ENCODE measurements at places on chromosomes 3 and 15.
A peak's percentile ranks its signal among the peaks of the same experiment; 100 is the strongest.

DNA sequence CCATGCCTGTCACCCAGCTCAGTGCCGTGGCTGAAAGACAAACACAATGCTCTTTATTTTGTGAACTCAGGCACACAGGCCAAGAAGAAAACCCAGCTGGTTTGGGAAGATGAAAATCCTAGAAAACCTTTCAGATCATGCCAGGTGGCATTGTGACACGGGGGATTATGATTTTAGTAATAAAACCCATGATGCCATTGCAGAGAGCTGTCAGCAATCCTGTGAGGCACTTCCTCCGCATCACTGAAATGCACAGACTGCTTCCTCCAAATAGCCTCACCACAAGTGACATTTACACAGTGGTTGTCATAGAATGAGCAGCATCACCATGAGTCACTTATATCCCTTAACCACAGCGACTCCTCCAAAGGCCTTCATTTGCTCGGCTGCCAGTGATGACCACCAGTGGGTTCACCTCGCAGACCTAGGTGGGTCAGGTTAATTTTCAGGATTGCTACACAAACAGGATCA is 22.7 kb downstream of the ABHD6 start:
- DNase-seq: peak; percentile 81

GRCh38 chr3:170876537-170876936 is 6.5 kb upstream of the RPL22L1 start:
- DNase-seq: no peak

GRCh38 chr3:144031938-144032337 is 60.3 kb downstream of the DIPK2A start:
- DNase-seq: no peak

DNA sequence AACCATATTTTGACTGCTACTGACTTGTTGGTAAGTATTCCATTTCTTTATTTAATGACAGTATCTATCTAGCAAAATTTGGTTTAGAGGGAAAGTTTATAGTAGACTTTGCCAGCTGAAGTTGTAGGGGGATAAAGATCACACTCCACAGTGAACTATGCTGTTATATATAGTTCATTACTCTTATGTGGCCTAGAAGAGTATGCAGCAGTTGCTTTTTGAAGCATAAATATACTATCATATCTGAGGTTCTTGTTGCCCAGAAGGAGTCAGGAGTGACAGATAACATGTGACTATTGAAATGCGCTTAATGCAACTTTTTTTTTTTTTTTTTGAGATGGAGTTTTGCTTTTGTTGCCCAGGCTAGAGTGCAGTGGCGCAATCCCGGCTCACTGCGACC is 25.6 kb upstream of the MCF2L2 start:
- DNase-seq: no peak

DNA sequence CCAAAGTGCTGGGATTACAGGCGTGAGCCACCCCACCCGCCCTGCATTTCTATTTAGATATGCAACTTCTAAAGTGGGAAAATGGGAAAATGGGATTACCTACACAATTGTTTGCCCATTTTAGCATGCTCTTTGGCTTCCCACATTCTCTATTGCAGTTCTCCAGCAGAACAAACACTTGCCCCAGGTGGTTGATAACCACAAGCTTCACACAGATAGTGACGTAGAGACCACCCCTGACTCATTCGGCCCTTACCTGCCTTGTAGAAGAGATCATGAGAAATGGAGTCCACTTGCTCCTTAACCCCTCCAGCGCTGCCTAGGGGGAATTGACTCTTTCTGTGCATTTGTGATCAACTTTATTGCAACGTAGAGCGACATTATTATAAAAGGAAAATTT is 83.2 kb upstream of the RAP2B start:
- DNase-seq: no peak

DNA sequence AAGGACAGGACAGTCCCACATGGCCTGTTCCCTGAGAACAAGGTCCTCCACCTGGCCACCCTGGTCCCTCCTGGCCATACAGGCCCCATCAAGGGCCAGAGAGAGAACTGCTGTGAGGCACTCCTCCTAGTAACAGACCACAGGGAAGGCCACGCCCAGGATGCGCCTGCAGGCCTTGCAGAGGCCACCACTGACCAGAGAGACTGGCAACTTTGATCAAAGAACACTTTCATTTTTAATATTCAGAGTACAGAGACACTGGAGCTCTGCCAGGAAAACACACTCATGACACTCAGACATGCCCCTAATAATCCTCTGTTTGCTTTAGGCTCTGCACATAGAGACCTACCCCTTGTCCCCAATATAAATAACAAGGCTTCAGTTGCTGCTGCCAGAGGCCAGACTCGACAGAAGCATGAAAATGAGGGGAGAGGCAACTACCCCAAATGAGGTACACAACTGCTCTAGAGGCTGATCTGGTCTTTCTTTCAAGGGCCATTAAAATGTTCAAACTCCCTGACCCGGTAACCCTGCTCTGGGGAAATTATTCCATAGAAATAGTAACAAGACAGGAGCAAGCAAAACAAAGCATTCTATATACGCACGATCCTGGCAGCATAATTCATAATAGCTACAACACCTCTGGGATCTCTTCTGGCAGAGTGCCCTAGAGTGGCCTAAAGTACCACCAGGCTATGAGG is 44.8 kb downstream of the CCDC12 start:
- no peak for DNase-seq

- no peak for DNase-seq
Measured at GRCh38 chr15:57339321-57339720, 37.0 kb upstream of the CGNL1 start.

DNA sequence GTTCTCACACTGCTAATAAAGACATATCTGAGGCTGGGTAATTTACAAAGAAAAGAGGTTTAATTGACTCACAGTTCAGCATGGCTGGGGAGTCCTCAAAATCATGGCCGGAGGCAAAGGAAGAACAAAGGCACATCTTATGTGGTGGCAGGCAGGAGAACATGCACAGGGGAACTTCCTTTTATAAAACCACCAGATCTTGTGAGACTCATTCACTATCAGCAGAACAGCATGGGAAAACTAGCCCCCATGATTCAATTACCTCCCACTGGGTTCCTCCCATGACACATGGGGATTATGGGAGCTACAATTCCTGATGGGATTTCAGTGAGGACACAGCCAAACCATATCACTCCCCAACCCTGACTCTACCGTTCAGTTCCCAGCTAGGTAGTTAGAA is 59.7 kb upstream of the MINAR1 start:
- no peak for DNase-seq
